ENCODE measurements at places on chromosomes 11 and 22.

DNA sequence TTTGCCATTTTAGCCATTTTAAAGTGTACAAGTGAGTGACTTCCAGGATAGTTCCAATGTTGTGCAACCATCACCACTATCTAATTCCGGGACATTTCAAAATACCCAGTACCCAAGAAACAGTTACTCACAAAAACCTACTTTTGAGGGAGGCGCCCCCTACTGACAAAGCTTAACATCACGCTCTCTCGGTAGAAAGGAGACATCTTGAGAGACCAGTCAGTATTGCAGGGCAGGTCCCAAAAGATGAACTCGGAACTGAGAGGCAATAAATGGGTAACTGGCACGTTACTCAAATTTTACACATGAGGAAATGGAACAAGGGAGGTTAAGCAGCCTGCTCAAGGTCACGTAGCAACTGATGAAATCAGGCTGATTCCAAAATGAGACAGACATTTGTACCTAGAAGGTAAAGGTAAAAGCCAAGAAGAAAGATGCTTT, 50.0 kb upstream of the POU2AF1 start:
- DNase-seq, result peak; percentile 9
- no peaks in the 10 kb centered on the region for H3K36me3 ChIP-seq
- no peak overlapping the region for H3K27ac ChIP-seq
- H3K27me3 ChIP-seq, result peaks cover 41% of the 10 kb centered on the region
- no peak overlapping the region for H3K4me3 ChIP-seq

GRCh38 chr22:40534379-40535188, 101.9 kb downstream of the MRTFA start:
- H3K4me1 ChIP-seq, result peaks cover 43% of the 10 kb centered on the region
- peaks cover 4% of the 10 kb centered on the region for H3K36me3 ChIP-seq
- H3K27me3 ChIP-seq, result no peaks in the 10 kb centered on the region
- peak overlapping the region; percentile 79 for H3K4me3 ChIP-seq

GRCh38 chr11:84714316-84714780, 912.8 kb downstream of the DLG2 start:
- no peak overlapping the region for H3K4me3 ChIP-seq
- H3K4me1 ChIP-seq, result no peaks in the 10 kb centered on the region
- no peak overlapping the region for H3K27ac ChIP-seq
- no peaks in the 10 kb centered on the region for H3K27me3 ChIP-seq

DNA sequence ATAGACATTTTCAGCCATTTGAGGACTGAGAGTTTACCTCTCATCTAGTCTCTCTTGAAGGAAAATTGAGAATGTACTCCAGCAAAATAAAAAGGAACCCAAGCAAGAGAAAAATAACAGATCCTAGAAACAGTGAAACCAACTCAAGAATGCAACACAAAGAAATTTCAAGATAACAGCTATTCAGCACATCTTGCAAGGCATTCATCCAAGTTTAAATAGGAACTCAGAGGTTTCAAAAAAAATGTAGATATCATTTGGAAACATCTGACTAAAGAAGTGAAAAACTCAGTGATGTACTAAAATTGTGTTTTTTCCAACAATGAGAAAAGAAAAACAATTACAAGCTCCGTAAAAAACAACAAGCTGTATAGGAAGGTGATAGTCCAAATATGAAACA, 76.4 kb downstream of the TMEM135 start:
- no peak for DNase-seq
- H3K27ac ChIP-seq, result no peak overlapping the region
- H3K36me3 ChIP-seq, result peaks cover 3% of the 10 kb centered on the region
- no peak overlapping the region for H3K4me3 ChIP-seq

- peaks cover 3% of the 10 kb centered on the region for H3K4me1 ChIP-seq
- H3K4me3 ChIP-seq, result no peak overlapping the region
- H3K27me3 ChIP-seq, result peaks cover 32% of the 10 kb centered on the region
- peak; percentile 84 for DNase-seq
- peaks cover 4% of the 10 kb centered on the region for H3K36me3 ChIP-seq
- no peak overlapping the region for H3K27ac ChIP-seq
Observed at GRCh38 chr11:63023841-63024648, 8.4 kb upstream of the SLC22A8 start.

- DNase-seq, result no peak
- H3K4me3 ChIP-seq, result peak overlapping the region; percentile 95
- peaks cover 71% of the 10 kb centered on the region for H3K36me3 ChIP-seq
- H3K4me1 ChIP-seq, result peaks cover 10% of the 10 kb centered on the region
Observed at GRCh38 chr11:507727-508515, 879 bp upstream of the RNH1 start.

DNA sequence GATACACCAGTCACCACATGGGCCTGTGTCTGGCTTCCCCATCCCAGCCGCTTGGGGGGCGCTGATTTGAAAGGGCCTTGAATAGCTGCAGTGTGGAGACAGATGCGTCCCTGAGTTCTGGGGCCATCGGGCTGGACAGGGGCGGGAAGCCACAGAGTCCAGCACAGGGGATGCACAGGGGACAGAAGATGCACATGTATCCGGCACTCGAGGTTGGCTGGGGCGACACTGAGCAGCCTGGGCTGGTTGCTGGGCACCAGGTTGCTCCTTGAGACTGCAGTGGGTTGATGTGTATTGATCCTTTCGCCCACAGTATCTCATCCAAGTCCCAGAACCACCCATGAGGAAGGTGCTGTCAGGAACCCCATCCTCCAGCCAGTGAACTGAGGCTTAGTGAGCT, 99.3 kb upstream of the SYT13 start:
- H3K27me3 ChIP-seq, result peaks cover 12% of the 10 kb centered on the region
- no peak overlapping the region for H3K4me3 ChIP-seq
- no peak for DNase-seq
- peaks cover 15% of the 10 kb centered on the region for H3K4me1 ChIP-seq
- peaks cover 4% of the 10 kb centered on the region for H3K36me3 ChIP-seq
- no peak overlapping the region for H3K27ac ChIP-seq

GRCh38 chr22:17633217-17633997, 4.9 kb upstream of the ATP6V1E1 start:
- no peak overlapping the region for H3K4me3 ChIP-seq
- H3K4me1 ChIP-seq, result peaks cover 15% of the 10 kb centered on the region
- H3K36me3 ChIP-seq, result peaks cover 11% of the 10 kb centered on the region
- H3K27me3 ChIP-seq, result no peaks in the 10 kb centered on the region
- H3K27ac ChIP-seq, result no peak overlapping the region

- H3K27ac ChIP-seq, result no peak overlapping the region
- no peak overlapping the region for H3K4me3 ChIP-seq
- no peaks in the 10 kb centered on the region for H3K36me3 ChIP-seq
- no peak for DNase-seq
- H3K4me1 ChIP-seq, result no peaks in the 10 kb centered on the region
- no peaks in the 10 kb centered on the region for H3K27me3 ChIP-seq
Observed at GRCh38 chr11:121254756-121255155, 37.8 kb upstream of the SC5D start.

- H3K27ac ChIP-seq, result no peak overlapping the region
- H3K36me3 ChIP-seq, result no peaks in the 10 kb centered on the region
- H3K4me3 ChIP-seq, result no peak overlapping the region
- peaks cover 32% of the 10 kb centered on the region for H3K27me3 ChIP-seq
Observed at GRCh38 chr11:126695293-126695692, 305.3 kb downstream of the KIRREL3 start.

DNA sequence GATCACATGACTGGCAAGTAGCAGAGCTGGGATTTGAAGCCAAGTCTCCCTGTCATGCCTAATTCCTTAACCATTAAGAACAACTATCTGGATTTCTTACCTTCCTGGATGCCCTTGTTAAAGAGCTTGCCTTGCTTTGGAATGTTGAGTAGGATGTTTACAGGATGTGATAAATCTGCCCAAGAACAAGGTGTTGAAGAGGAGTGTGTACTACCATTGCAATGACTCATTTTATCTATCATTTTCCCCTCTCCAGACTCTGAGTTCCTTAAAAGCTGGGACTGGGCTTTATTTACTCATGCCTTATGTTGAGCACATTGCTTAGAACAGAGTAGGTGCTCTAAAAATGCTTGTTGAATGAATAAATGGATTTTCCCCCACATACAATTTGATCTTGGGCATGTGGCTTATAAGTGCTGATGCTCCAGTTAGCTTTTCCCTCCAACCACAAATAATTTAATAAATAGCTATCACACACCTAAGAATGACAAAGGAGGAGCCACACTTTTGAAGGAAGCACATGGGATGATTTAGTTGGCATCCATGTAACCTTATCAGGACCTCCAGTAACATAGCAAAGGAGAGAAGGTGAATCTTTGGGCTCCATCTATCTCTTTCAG, 268.6 kb upstream of the SESN3 start:
- H3K4me1 ChIP-seq, result no peaks in the 10 kb centered on the region
- H3K4me3 ChIP-seq, result no peak overlapping the region
- no peaks in the 10 kb centered on the region for H3K36me3 ChIP-seq
- no peak for DNase-seq

GRCh38 chr11:41498726-41499125, 39.3 kb upstream of the LRRC4C start:
- H3K4me1 ChIP-seq, result no peaks in the 10 kb centered on the region
- no peaks in the 10 kb centered on the region for H3K36me3 ChIP-seq
- no peak overlapping the region for H3K27ac ChIP-seq
- no peaks in the 10 kb centered on the region for H3K27me3 ChIP-seq
- no peak overlapping the region for H3K4me3 ChIP-seq

- H3K4me3 ChIP-seq, result no peak overlapping the region
- H3K27me3 ChIP-seq, result peaks cover 41% of the 10 kb centered on the region
- no peak for DNase-seq
- no peaks in the 10 kb centered on the region for H3K4me1 ChIP-seq
Observed at GRCh38 chr11:112525270-112525669, 264.6 kb upstream of the PLET1 start.

DNA sequence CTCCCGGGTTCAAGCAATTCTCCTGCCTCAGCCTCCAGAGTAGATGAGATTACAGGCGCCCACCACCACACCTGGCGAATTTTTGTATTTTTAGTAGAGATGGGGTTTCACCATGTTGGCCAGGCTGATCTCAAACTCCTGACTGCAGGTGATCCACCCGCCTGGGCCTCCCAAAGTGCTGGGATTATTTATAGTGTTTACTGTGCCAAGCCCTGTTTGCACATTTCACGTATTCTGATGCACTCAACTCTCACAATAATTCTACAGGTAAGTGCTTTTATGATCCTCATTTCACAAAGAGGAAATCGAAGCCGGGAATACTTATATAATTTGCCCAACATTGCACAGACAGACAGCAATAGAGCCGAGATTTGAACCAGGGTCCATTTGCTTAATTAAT, 38.0 kb upstream of the DAGLA start:
- no peaks in the 10 kb centered on the region for H3K36me3 ChIP-seq
- peaks cover 8% of the 10 kb centered on the region for H3K27me3 ChIP-seq
- H3K27ac ChIP-seq, result no peak overlapping the region
- H3K4me1 ChIP-seq, result peaks cover 4% of the 10 kb centered on the region
- no peak for DNase-seq

GRCh38 chr11:106624377-106624776, 393.9 kb downstream of the GUCY1A2 start:
- H3K4me1 ChIP-seq, result no peaks in the 10 kb centered on the region
- H3K4me3 ChIP-seq, result no peak overlapping the region
- no peak for DNase-seq
- no peaks in the 10 kb centered on the region for H3K27me3 ChIP-seq
- H3K27ac ChIP-seq, result no peak overlapping the region

- H3K27ac ChIP-seq, result peak overlapping the region; percentile 70
- peaks cover 5% of the 10 kb centered on the region for H3K4me1 ChIP-seq
- no peaks in the 10 kb centered on the region for H3K27me3 ChIP-seq
Observed at GRCh38 chr11:113841691-113842090, 33.7 kb downstream of the USP28 start.

DNA sequence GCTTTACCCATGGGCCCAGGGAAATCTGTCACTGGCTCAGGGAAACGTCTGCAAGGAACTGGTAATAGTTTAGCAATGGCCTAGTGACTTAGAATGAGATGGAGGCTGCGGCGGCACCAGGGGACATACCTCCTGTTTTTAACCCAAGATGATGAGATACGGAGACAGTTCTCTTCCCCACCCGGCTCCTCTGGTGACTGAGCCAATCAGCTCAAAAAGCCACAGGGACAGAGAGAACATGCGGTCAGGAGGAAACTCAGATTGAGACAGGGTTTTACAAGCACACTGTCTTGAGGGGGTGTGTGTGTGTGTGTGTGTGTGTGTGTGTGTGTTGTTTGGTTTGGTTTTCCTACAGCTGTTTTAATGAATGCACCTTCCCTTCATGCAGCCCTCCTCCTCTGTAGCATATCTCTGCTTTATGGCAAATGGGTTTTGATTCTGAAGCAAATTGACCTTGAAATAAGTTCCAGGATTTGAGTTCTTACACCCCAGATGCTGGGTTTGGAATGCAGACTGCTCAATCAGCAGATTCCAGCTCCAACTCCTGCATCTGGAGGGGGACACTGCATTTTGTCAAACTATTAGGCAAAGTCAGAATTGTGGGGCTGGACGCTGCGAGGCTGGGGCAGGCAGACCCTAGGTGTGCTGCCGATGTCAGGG, 246.2 kb downstream of the NTM start:
- H3K4me1 ChIP-seq, result no peaks in the 10 kb centered on the region
- DNase-seq, result no peak
- no peak overlapping the region for H3K27ac ChIP-seq
- no peak overlapping the region for H3K4me3 ChIP-seq

- H3K27ac ChIP-seq, result no peak overlapping the region
- H3K4me3 ChIP-seq, result no peak overlapping the region
- no peaks in the 10 kb centered on the region for H3K36me3 ChIP-seq
Observed at GRCh38 chr11:8105666-8106065, 24.7 kb downstream of the TUB start.

GRCh38 chr22:46738647-46739093, 618 bp upstream of the CERK start:
- peaks cover 34% of the 10 kb centered on the region for H3K4me1 ChIP-seq
- no peak for DNase-seq
- H3K27me3 ChIP-seq, result no peaks in the 10 kb centered on the region

- no peak overlapping the region for H3K27ac ChIP-seq
- no peak overlapping the region for H3K4me3 ChIP-seq
- DNase-seq, result no peak
- no peaks in the 10 kb centered on the region for H3K27me3 ChIP-seq
- peaks cover 3% of the 10 kb centered on the region for H3K36me3 ChIP-seq
- H3K4me1 ChIP-seq, result peaks cover 8% of the 10 kb centered on the region
Observed at GRCh38 chr11:34343153-34343552, 14.7 kb downstream of the ABTB2 start.

- H3K27me3 ChIP-seq, result peaks cover 16% of the 10 kb centered on the region
- H3K4me3 ChIP-seq, result no peak overlapping the region
Observed at GRCh38 chr11:113105592-113105991, 144.4 kb downstream of the NCAM1 start.

All from effector memory CD8-positive, alpha-beta T cell (primary cell).